ENCODE measurements at places on chromosomes 6 and 20.

DNA sequence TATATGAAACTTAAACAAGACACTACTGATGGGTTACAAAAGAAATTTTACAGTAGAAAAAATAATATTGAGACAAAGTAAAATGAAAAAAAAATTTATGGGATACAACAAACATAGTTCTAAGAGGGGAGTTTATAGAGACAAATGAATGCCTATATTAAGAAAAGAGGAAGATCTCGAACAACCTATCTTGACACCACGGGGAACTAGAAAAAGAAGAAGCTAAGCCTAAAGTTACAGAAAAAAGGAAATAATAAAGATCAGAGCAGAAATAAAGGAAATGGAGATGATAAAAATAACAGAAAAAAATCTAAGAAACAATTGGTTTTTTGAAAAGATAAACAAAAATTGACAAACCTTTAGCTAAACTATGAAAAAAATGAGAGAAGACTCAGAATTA, 9.1 kb upstream of the ECHDC1 start:
- DNase-seq = no peak

GRCh38 chr6:122947355-122947754, 48.7 kb upstream of the CLVS2 start:
- no peak for DNase-seq

- DNase-seq = no peak
Measured at GRCh38 chr6:166478782-166479592, 96.2 kb upstream of the MPC1 start.

DNA sequence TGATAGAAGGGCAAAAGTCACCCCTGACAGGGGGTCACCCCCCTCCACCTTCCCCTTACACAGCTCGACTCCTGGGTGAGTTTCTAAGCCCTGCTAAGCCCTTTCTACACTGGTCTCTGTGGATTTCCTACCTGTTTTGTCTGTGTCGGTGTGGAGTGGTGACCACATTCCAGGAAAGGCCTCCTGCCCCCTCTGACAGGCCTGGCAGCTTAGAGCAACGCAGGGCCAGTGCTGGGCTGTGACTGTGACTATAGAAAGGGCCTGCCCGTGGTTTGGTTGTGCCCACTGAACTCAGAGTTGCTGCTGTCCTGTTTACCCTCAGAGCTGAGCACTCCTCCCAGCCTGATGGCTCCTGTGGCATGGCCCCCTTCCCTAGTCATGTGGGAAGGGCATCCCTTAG, 109.0 kb downstream of the ARMC2 start:
- no peak for DNase-seq

DNA sequence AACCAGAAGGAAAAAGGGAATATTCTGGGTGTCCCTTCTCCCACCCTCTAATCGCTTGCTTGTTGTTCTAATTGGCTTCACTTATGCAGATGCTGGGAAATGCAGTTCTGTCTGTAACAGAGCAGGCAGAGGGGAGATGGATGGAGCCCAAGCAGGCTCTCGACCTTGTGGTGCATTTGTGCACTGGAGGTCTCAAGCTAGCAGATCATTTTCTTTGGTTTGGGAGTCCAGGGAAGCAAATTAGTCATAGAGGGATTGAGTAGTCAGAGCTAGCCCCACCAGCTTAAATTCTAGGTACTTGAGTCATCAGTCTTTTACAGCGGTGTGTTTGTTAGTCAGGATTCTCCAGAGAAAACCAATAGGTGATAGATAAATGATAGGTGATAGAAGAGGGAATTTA, 234.7 kb upstream of the ECI2 start:
- DNase-seq = no peak

GRCh38 chr20:58091810-58092209, 136.6 kb downstream of the ANKRD60 start:
- no peak for DNase-seq

GRCh38 chr6:53587291-53587690, 42.4 kb upstream of the GCLC start:
- DNase-seq = no peak

- DNase-seq = no peak
Measured at GRCh38 chr6:147158881-147159280, 45.3 kb upstream of the STXBP5 start.
